Stimulated activated naive B cell treated with anti-CD40 and anti-IgM and Interleukin-4, amounts not matched to agents 10 μg/mL and 1 μg/mL and 100 μg/mL, for 72 hours (primary cell): ENCODE measurements at places on chromosomes 16 and 17.
A peak's percentile ranks its signal among the peaks of the same experiment; 100 is the strongest.

GRCh38 chr16:84854759-84855158, 35.0 kb downstream of the CRISPLD2 start:
- H3K27me3 ChIP-seq, result peaks cover 21% of the 10 kb centered on the region
- DNase-seq, result no peak
- H3K4me1 ChIP-seq, result no peaks in the 10 kb centered on the region
- H3K4me3 ChIP-seq, result no peak overlapping the region

DNA sequence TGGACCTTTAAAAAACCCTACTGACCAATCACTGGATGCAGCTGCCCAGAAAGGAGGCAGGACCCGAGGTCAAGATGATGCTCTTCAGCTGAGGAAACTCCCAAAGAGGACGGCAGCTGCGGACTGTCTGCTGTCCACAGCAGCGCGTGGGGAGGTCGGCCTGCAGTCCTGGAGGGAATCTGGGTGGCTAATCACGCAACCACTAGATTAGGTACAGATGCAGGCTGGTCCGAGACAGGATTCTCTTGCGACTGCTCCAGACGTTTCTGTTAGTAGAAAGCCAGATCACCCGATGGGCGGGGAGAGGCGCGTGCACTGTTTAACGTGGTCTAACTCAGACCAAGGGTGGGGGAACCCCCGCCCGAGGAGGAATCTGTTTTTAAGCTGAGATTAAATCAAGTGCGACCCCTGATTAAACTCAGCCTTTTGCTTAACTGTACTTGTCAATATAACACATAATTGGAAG, 8.8 kb downstream of the CTRB2 start:
- H3K4me3 ChIP-seq, result no peak overlapping the region
- no peaks in the 10 kb centered on the region for H3K36me3 ChIP-seq

DNA sequence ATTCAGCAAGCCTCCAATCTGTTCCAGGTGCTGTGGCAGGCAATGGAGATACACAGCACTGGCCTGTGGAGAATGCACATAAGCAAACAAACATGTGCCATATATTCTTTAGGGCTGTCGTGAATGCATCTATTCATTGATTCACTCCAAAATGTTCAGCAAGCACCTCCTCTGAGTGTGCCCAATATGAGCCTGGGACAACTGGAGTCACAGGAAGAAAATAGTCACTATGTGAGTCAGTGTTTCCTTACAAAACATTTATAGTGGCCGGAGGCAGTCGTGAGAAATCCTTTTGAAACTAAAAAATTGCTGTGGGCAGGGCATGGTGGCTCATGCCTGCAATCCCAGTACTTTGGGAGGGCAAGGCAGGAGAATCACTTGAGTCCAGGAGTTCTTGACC, 310.1 kb downstream of the CA10 start:
- no peak overlapping the region for H3K4me3 ChIP-seq
- H3K27me3 ChIP-seq, result no peaks in the 10 kb centered on the region
- no peak for DNase-seq

DNA sequence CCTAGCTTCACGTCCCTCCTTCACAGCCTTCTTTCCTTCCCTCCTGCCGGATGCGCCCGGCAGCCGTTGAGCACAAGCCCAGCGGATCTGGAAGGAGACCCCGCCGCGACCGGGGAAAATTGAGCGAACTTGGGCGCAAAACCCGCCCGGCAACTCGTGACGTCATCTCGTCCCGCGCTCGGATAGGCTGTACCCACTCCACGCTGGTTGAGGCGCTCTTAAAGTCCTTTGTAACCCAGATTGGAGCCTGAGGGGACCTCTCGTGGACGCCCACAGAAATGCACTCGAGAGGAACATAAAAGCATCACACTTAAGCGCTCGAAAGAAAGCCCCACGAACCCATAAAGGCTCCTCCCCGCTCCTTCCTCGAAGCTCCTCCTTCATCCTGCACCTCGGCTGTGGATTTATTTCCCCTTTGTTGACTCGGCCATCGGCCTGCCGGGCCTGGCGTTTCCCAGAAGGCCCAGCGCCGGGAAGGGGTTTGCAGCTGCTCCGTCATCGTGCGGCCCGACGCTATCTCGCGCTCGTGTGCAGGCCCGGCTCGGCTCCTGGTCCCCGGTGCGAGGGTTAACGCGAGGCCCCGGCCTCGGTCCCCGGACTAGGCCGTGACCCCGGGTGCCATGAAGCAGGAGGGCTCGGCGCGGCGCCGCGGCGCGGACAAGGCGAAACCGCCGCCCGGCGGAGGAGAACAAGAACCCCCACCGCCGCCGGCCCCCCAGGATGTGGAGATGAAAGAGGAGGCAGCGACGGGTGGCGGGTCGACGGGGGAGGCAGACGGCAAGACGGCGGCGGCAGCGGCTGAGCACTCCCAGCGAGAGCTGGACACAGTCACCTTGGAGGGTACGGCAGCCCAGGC, at the start of gene PSMD3:
TSS of gene PSMD3 (plus strand) at position 457 of the 856 bp plus-strand sequence. CDS start at position 621, 164 bp downstream.
- no peaks in the 10 kb centered on the region for H3K27me3 ChIP-seq
- peak within 1 kb of the TSS; percentile 92 for H3K4me3 ChIP-seq
- H3K36me3 ChIP-seq, result peaks cover 16% of the 10 kb centered on the region
- DNase-seq, result peak; percentile 98

DNA sequence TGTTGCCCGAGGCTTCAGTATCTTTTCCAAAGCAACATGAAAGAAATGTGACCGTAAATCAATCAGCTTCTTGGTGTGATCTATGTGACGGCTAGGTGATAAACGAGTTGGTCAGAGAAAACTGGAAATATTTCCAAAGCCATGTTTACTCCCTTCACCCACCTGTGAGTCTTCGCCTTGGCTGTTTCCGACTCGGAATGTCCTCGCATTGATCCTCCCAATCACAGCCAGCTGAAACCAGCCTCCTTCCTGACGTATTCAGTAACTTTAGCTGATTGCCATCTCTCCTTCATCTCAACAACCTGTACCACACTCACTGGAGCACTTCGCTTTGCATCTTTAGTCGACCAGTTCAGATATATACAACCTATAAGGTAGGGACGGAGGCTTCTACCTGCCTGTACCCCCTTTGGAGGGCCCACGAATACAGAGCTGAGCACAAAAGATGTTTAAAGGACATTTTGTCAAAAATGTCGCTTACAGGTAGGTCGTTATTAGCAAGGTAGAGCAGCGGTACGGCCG, 705 bp downstream of the KRABD2 start:
- H3K36me3 ChIP-seq, result peaks cover 39% of the 10 kb centered on the region
- H3K27ac ChIP-seq, result peak overlapping the region; percentile 87
- H3K4me3 ChIP-seq, result peak overlapping the region; percentile 89

GRCh38 chr16:3509470-3509928, 8.7 kb downstream of the CLUAP1 start:
- H3K4me3 ChIP-seq, result no peak overlapping the region
- no peak for DNase-seq
- H3K4me1 ChIP-seq, result no peaks in the 10 kb centered on the region

GRCh38 chr16:28898266-28898665, 20.0 kb downstream of the ATP2A1 start:
- no peak overlapping the region for H3K4me3 ChIP-seq
- H3K27me3 ChIP-seq, result no peaks in the 10 kb centered on the region
- no peak for DNase-seq
- H3K4me1 ChIP-seq, result peaks cover 12% of the 10 kb centered on the region
- peaks cover 18% of the 10 kb centered on the region for H3K36me3 ChIP-seq
- no peak overlapping the region for H3K27ac ChIP-seq

GRCh38 chr16:48105456-48105855, 50.3 kb downstream of the ABCC12 start:
- H3K36me3 ChIP-seq, result no peaks in the 10 kb centered on the region
- peaks cover 21% of the 10 kb centered on the region for H3K27me3 ChIP-seq
- DNase-seq, result no peak
- H3K27ac ChIP-seq, result no peak overlapping the region
- no peak overlapping the region for H3K4me3 ChIP-seq
- H3K4me1 ChIP-seq, result no peaks in the 10 kb centered on the region

DNA sequence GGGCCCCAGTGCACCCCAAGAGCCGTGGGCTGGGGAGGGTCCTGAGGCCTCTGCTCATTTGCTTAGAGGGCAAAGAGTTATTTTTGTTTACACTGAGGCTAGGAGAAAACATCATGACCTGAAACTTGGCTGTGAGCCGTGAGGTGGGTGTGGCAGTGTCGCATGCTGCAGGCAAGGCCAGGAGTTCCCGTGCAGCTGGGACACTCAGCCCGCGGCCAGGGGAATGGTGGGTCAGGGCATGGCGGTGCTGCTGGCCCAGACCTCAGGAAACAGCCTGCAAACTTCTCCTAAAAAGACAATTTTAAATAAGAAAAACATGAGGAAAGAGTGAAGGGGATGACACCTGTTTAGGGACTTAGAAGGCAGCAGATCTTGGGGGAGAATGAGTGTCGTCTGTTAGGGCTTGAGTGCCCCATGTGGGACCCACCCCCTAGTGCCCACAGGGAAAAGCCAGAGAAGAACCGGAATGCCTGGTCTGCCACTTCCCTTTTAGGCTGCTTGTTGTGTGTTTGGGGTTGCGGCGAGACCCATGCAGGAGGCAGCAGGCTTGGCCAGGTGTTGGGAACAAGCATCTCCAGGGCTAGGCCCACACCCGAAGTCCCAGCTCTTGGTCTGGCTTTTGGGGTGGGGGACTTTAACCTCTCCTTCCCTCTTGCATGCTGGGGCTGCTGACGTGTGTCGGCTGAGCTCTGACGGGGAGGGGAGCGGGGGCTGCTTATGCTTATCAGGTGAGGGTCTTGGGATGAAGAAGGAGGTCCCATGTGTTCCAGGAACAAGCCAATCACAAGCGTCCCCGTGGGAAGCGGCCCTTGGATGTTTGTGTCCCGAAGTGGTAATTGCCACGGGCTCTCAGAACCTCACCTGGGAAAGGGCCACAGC, 80.9 kb upstream of the GNG13 start:
- no peak for DNase-seq
- no peaks in the 10 kb centered on the region for H3K27me3 ChIP-seq
- H3K4me1 ChIP-seq, result peaks cover 20% of the 10 kb centered on the region
- peaks cover 19% of the 10 kb centered on the region for H3K36me3 ChIP-seq
- no peak overlapping the region for H3K4me3 ChIP-seq

- no peaks in the 10 kb centered on the region for H3K36me3 ChIP-seq
- no peaks in the 10 kb centered on the region for H3K4me1 ChIP-seq
- H3K27me3 ChIP-seq, result no peaks in the 10 kb centered on the region
- H3K27ac ChIP-seq, result no peak overlapping the region
- DNase-seq, result no peak
These were observed 629.0 kb upstream of the CDH8 start for GRCh38 chr16:62665269-62665668.

- no peak overlapping the region for H3K27ac ChIP-seq
- H3K36me3 ChIP-seq, result peaks cover 4% of the 10 kb centered on the region
- H3K4me1 ChIP-seq, result peaks cover 26% of the 10 kb centered on the region
These were observed 5.5 kb upstream of the ACSF2 start for GRCh38 chr17:50420419-50421112.

GRCh38 chr16:22077700-22078313, 14.5 kb upstream of the VWA3A start:
- no peak overlapping the region for H3K27ac ChIP-seq
- DNase-seq, result peak; percentile 48
- H3K4me3 ChIP-seq, result no peak overlapping the region
- H3K27me3 ChIP-seq, result no peaks in the 10 kb centered on the region

DNA sequence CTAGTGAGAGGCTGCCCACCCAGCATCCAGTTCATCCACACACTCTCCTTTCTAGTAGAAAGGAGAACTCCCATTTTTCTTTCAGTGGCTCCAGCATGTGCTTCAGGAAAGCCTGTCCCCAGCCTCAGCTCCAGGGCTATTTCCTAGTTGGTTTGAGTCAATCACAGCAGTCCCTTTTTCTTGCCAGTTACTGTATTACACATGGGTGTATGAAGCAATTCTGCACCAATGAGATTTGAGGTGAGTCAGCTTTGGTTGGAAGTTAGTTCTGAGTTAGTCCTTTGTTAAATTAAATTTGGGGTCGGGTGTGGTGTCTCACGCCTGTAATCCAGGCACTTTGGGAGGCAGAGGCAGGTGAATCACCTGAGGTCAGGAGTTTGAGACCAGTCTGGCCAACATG, 24.8 kb downstream of the RAD51D start:
- H3K27me3 ChIP-seq, result no peaks in the 10 kb centered on the region
- peaks cover 3% of the 10 kb centered on the region for H3K4me1 ChIP-seq
- no peak overlapping the region for H3K4me3 ChIP-seq
- H3K27ac ChIP-seq, result no peak overlapping the region
- DNase-seq, result no peak

DNA sequence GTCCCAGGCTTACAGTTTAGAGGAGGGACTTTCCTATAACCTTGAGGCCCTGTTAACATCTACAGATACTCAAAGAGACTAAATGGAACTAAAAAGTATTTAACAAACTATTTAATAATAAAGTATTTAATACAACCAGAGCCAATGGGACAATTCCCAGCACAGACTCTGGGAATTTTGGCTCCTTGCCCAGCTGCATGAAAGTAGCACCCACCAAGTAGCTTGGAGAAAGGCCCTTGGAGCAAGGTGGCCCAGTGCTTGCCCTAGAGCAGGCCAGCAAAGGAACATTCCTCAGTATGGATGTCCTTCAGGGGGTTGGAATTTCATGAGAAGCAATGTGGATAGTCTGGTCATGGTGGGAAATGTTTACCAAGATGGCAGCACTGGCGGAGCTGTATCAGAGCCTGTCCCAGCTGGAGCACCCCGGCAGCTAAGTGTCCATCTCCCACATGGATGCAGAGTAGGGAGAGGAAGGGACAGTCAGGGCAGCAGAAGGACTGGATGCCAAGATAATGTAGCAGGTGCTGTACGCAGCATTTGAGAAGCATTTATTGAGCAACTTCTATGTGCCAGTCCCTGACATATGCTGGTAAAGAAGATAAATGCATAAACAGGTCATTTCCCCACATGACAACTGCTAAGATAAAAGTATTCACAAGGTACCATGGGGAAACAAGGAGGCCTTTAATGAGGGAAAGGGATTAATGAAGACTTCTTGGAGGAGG, 5.2 kb upstream of the SMARCD2 start:
- peaks cover 4% of the 10 kb centered on the region for H3K36me3 ChIP-seq
- H3K27me3 ChIP-seq, result no peaks in the 10 kb centered on the region
- peaks cover 16% of the 10 kb centered on the region for H3K4me1 ChIP-seq
- no peak for DNase-seq
- H3K27ac ChIP-seq, result peak overlapping the region; percentile 65

- no peak overlapping the region for H3K4me3 ChIP-seq
- H3K27ac ChIP-seq, result no peak overlapping the region
- no peaks in the 10 kb centered on the region for H3K36me3 ChIP-seq
- H3K4me1 ChIP-seq, result no peaks in the 10 kb centered on the region
- no peaks in the 10 kb centered on the region for H3K27me3 ChIP-seq
These were observed 870.2 kb upstream of the GOT2 start for GRCh38 chr16:59604354-59604753.

GRCh38 chr16:9706217-9706836, 475.9 kb downstream of the GRIN2A start:
- DNase-seq, result no peak
- no peak overlapping the region for H3K4me3 ChIP-seq
- H3K27ac ChIP-seq, result no peak overlapping the region
- no peaks in the 10 kb centered on the region for H3K36me3 ChIP-seq
- H3K4me1 ChIP-seq, result no peaks in the 10 kb centered on the region
